ENCODE measurements at places on chromosomes 5 and 9.
A peak's percentile ranks its signal among the peaks of the same experiment; 100 is the strongest.

- no peak for DNase-seq
Observed at GRCh38 chr9:87259543-87260518, 237.8 kb upstream of the DAPK1 start.

DNA sequence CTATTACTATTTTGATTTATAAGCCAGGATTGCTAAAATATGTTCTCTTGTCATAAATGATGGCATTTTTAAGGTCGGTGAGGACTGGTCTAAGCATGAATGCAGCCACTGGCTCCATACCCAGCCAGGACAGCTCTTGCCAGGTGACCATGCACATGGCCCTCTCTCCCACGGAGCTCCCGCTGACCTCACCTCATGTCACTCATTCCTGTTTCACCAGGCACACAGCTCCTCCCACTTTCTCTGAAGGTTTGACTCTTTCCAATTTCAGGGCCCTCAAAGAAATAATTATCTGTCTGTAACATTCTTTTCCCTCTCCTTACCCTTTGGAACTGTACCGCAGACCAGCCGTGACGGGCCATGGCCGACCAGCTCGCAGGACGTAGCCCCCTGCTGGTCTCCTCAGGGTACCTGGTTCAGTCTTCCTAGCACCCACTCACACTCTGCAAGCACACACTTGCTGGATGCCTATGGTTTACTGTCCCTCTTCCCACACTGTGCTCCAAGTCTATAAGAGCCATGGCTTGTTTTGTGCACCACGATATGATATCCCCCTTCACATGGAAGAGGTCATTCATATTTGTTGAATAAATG lies 72.5 kb downstream of the LIFR start:
- no peak for DNase-seq

DNA sequence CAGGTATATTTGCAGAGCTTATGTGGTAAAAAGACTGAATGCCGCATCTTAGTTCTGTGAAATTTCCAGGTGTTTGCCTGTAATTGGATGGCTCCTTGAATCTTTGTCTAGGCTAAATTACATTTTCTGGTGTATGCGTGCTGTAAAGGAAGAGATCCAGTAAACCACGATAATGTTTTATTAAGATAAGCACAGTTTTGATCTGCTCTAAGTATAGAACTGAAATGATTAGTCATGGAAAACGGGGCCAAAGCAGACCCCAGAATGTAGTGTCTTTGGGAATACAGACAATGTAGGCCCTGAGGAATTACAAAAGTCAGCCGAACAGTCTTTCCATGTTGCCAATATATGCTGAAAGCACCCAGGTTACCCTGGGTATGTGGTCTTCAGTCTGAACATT lies 257.3 kb downstream of the FANCC start:
- DNase-seq: no peak

GRCh38 chr5:145825751-145826180 lies 9.4 kb downstream of the PRELID2 start:
- DNase-seq: peak; percentile 16

- DNase-seq: no peak
Observed at GRCh38 chr5:179348843-179349242, 3.6 kb upstream of the ADAMTS2 start.

GRCh38 chr5:128084228-128085167 lies 932 bp downstream of the SLC12A2 start:
- DNase-seq: no peak

GRCh38 chr9:135816651-135816970 lies 90.7 kb downstream of the CAMSAP1 start:
- no peak for DNase-seq

GRCh38 chr9:131262327-131263032 lies 13.8 kb downstream of the FAM78A start:
- DNase-seq: no peak

- peak; percentile 97 for DNase-seq
Observed at GRCh38 chr5:172740428-172741205, 30.4 kb downstream of the DUSP1 start.

Measured in NCI-H226 (cell line).